ENCODE measurements at places on chromosomes 16 and 17.

DNA sequence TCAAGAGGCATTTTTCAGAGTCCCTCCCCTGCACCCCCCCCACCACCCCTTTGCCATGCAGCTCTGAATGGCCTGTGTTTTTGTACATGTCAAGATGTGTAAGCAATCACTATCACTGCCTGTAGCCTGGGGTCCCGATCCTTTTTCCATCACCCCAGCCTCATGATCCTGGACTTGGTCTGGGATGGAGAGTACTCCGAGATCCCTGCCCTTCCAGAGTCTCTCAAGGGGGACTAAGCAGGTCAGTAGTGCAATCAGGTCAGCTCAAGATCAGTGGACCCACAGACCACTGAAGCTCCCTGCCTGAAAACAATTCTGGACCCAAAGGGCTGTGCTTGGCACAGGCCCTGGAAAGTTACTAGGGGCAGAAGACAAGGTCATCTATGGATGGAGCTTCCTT is 7.5 kb upstream of the GJD3 start:
- no peak for DNase-seq

DNA sequence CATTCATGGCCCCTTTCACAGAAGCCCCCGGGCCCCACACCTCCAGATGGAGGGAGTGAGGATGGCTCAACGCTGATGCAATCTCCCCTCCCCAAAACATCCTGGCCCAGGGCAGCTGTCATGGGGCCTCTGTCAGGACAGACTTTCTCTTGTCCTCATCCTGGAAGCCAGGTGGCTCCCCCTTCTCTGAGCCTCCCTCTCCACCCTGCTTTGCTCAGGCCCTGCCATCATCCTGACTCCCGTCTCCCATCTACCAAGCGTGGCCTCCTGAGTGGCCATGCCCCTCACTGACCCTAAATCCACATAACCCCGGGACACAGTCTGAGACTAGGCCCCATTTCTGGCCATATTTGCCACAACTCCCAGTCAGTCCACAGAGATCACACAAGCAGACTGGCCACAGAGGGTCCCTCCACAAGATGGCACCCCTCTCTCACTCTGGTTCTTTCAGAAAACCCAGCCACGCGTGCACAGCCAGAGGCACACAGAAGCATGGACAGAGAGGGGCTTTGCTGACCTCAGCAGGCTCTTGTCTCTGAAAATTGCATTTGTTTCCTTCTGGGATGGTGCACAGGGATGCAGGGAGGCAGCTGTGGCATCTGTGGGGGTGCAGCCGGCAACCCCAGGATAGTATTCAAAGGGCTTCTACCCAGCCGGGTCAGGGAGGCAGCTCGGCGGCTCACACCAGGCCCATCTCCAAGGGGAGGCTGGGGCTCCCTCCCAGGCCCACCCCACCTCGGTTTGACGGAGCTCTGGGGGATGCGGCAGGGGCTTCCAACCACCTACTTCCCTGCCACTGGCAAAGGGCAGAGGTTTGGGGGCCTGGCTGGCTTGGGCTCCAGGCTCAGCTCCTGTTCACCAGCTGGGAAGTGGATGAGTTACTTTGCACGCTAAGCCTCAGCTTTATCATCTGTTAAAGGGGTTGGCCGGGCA is 16.9 kb downstream of the DOC2B start:
- DNase-seq, result peak; percentile 39

DNA sequence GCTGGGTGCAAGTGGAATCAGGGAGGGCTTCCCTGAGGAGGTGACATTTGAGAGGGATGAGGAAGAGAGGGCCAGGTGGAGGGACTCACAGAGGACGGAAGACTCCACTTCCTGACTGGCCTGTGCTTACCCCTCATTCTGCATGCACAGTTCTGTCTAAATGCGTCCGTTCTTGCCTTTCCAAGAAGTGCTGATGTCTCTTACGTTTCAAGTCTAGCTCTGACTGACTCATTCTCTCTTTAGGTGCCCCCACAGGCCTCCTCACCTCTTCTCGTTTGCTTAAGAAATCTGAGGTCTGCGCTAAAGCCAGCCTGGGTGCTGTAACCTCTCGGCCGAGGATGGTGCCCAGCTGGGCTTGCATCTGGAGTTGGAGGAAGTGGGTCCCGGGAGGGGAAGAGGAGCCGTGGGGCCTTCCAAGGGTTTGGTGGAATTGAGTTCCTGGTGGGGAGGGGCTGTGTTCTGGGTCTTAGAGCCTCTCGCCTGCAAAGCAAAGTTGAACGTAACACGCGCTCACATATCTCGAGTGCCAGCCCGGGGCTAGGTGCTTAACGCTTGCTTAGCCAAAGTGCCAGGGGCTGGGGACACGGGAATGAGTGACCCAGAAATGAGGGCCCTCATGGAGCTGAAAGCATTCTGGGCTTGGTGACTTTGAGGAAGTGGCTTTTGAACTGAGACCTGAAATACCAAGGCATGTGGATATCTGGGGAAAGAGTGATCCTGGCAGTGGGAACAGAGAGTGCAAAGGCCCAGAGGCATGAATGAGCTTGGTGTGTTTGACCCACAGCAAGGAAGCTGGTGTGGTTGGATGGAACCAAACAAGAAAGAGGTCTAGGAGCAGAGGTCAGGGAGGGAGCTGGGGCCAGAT is 4.8 kb downstream of the IL4R start:
- DNase-seq, result no peak

DNA sequence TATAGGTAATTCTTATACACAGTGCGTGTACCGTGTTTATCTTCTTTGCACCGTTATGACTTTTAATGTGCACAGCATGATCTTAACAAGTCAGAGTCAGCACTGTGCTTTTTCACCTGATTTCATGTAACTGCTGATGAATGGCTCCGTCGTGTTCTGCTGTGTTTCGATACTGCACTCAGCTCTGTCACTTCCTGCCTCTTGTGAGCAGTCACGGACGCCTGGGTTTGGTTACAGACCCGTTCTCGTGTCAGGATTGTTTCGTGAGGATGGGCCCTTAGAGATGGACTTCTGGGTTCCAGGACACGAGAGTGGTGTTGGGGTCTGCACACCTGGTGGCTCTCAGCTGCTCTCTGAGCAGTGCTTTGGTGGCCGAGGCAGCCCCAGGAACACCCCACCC is 24.6 kb downstream of the TBCD start:
- DNase-seq, result no peak

DNA sequence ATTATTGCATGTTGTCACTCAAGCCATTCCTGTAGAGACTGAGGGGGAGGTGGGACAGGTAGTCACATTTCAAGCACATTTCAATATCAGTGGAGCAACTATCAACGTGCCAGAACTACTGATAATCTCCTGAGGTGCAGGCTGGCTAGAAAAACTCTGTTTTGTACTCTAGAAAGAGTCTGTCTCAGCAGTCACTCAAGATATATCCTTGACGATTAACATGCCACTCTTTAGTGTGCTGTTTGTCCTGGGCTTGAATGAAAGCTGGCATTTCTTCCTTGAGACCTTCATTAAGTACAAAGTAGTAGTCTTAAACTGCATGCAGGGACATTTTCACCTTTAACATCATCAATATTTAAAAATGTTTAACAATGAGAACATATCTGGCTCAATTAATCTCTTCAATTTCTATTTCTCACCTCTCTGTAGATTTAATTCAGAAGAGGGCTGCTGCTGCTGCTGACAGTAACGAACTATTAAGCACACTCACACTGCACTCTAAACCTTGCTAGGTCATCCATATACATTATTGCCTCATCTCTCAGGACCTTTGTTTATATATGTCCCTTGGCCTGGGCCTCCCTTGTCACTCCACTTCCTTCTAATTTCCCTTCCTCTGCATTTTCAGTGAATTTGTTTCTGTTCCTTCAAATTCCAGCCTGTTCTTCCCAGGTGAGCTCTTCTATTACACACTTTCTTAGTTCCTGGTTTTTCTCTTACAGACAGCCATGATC is 412.0 kb downstream of the HAPSTR1 start:
- DNase-seq, result no peak

GRCh38 chr16:84652566-84652965 is 4.3 kb downstream of the KLHL36 start:
- no peak for DNase-seq

GRCh38 chr16:69311533-69312387 is 610 bp downstream of the VPS4A start:
- peak; percentile 56 for DNase-seq

- no peak for DNase-seq
Measured at GRCh38 chr16:585351-585750, 4.5 kb upstream of the RAB40C start.

DNA sequence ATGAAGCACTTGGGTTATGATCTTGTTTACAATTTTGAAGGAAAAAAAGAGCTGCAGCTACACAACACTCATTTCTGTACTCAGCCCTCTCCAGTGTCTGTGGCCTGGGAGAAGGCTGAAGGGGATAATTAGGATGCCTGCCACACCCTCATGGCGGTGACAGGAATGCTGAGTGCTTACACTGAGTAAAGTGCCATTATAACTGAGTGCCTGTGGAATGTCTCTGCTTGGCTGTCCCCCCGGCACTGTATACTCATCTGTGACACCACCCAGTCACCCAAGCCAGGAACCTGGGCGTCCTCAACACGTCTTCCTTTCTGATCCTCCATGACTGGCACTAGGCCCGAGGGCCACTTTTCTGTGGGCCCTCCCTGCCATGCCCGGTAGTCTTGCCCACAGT is 3.5 kb upstream of the MRPL38 start:
- no peak for DNase-seq

- no peak for DNase-seq
Measured at GRCh38 chr16:89090182-89090630, 3.4 kb upstream of the ACSF3 start.

DNA sequence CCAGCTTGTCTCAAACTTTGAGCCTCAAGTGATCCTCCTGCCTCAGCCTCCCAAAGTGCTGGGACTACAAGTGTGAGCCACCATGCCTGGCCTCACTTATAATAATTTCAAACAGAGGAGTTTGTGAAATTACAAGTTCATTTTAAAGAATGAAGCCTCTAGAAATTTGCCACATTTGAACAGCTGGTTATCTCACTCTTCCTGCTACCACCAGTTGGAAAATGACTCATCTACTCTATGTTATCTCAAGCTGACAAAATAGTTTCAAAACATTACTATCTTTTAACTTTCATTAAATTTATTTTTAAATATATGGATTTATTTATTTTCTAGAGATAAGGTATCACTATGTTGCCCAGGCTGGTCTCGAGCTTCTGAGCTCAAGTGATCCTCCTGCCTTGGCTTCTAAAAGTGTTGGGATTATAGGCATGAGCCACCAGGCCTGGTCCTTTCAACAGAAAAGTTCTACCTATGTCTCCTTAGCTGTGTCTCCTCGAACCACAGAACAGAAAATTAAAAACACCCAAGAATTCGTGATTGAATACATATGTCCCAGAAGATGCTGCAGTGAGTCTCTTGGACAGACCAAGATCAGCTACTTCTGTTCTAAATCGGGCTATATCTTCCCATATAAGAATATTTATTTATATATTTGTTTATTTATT is 47.6 kb downstream of the MYH13 start:
- no peak for DNase-seq

DNA sequence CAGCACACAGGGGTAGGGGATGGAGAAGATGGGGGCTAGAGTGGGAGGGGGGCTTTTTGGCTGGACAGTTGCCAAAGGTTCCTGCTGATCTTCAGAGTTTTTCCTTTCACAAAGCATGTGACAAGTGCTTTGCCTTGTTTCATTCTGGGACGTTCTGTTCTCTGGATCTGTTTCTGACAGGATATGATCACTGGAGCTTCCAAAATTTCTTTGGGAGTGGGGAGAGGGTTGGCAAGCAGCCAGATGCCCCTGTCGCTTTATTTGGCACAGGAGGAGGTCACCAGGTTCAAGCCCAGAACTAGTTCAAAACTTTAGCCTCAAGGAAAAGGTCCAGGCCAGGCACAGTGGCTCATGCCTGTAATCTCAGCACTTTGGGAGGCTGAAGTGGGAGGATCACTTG is 68.5 kb upstream of the TBX2 start:
- no peak for DNase-seq

- no peak for DNase-seq
Measured at GRCh38 chr16:78286065-78286464, 186.6 kb downstream of the WWOX start.

- DNase-seq, result no peak
Measured at GRCh38 chr16:62050793-62051192, 14.6 kb upstream of the CDH8 start.

GRCh38 chr17:78924481-78925151 is 571 bp downstream of the TIMP2 start:
- peak; percentile 65 for DNase-seq

DNA sequence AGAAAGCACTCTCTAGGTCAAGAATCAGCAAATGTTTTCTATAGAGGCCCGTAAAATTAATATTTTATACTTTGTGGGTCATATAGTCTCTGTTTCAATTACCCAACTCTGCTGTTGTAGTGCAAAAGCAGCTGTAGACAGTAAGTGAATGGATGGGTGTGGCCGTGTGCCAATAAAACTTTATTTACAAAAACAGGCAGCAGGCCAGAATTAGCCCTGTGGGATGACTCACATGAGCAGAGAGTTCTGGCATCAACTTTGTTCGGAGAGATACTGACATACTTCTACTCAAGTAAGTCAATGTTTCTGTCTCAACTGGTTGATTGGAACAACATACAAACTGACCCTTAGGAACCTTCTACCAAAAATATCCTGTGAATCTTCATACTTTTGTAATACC is 616.2 kb downstream of the MAF start:
- DNase-seq, result no peak

GRCh38 chr16:85132456-85133289 is 20.4 kb upstream of the CIBAR2 start:
- DNase-seq, result peak; percentile 45

DNA sequence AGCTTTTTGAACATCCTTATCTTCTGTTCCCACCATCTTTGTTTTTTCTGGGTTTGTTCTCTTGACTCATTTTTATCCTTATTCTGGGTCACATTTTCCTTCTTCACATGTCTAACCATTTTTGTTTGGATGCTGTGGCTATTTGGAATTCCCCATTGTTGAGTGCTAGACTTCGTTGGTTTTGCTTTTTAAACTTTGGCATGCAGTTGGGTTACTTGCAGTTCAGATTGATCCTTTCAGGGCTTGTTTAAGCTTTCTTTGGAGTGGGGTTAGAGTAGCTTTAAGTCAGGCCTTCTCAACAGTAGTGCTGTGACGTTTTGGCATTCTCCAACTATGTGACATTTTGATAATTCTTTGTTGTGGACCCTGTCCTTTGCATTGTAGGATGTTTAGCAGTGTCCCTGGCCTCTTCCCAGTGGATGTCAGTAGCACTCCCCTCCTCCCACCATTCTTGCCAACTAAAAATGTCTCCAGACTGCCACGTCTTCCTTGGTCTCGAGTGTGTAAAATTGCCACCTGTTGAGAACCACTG is 21.1 kb downstream of the PRMT7 start:
- no peak for DNase-seq

- no peak for DNase-seq
Measured at GRCh38 chr17:51046046-51046445, 74.6 kb downstream of the SPAG9 start.

DNA sequence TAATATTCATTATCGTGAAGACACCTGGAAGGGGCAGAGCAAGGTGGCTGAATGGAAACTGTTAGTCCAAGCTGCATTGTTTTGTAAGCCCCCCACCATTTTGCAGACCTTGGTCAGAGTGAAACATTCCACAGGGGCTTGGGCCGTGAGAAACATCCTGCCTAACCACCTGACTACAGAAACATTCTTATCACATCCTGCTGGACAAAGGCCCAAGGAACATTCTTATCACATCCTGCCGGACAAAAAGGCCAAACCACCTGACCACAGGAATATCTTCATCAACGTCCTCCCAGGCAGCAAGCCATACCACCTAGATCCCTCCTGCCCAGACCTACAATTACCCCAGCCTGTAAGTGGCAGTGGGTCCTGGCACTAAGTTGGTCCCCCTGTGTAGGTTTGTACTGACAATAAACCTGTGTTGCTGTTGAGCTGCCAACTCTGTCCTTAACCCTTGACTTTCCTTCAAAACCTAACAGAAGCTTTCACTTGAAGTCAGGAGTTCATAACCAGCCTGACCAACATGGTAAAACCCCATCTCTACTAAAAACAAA is 19.6 kb downstream of the ATF7IP2 start:
- no peak for DNase-seq

All from ELR (cell line).